ENCODE measurements at places on chromosomes 5 and 9. TPM values are rescaled to one million over a fixed set of nuclear protein-coding genes. Genes with fewer than 3 reads are reported as not detected.

DNA sequence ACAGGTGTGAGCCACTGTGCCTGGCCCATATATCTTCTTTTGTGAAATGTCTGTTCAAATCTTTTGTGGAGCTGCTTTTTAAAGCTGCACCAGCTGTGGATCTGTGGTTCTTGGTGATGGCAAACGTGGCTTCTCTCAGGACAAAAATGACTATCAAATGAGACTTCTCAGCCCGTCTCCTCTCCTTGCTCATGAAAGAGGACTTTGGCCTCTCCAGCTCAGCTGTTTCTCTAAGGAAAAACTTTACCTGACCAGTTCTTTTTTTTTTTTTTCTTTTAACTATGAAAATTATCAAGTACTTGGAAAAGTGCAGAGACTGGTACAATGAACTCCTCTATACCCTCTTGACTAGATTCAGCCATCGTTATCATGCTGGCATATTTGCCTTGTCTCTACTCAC, 44.8 kb downstream of the RALGPS1 start:
- no peaks in the 10 kb centered on the region for H3K27me3 ChIP-seq
- no peak overlapping the region for H3K4me3 ChIP-seq
- DNase-seq = no peak
- peak overlapping the region; percentile 15 for H3K27ac ChIP-seq

- H3K36me3 ChIP-seq = no peaks in the 10 kb centered on the region
- DNase-seq = no peak
- H3K27ac ChIP-seq = no peak overlapping the region
- no peak overlapping the region for H3K4me3 ChIP-seq
- peaks cover 52% of the 10 kb centered on the region for H3K27me3 ChIP-seq
Observed at GRCh38 chr5:149278451-149279210, 7.0 kb downstream of the AFAP1L1 start.

- H3K27ac ChIP-seq = no peak overlapping the region
- peaks cover 46% of the 10 kb centered on the region for H3K27me3 ChIP-seq
- H3K4me1 ChIP-seq = no peaks in the 10 kb centered on the region
- DNase-seq = no peak
Observed at GRCh38 chr5:135626636-135627035, 47.8 kb upstream of the CXCL14 start.

DNA sequence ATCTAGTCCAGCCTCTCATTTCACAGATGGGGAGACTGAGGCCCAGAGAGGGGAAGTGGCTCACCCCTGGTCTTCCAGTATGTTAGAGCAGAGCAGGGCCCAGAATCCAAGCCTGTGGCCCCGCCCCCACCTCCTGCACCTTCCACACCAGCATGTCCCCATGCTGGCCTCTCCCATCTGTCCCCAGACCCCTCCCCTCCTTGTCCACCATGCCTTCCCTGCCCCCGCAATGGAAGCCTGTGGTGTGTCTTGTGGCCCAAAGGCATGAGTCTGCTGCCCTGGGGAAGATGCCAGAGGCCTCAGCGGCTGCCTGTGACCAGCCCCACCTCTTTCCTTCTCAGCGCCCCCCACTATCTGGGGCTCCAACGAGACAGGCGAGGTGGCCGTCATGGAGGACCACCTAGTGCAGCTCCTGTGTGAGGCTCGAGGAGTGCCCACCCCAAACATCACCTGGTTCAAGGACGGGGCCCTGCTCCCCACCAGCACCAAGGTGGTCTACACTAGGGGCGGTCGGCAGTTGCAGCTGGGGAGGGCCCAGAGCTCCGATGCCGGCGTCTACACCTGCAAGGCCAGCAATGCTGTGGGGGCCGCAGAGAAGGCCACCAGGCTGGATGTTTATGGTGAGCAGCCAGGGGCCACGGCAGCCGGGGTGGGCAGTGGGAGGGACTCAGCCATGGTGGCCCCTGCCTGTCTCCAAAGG, 87.2 kb downstream of the HMCN2 start:
- no peak for DNase-seq
- H3K4me3 ChIP-seq = no peak overlapping the region
- H3K27me3 ChIP-seq = no peaks in the 10 kb centered on the region
- H3K27ac ChIP-seq = no peak overlapping the region
- no peaks in the 10 kb centered on the region for H3K36me3 ChIP-seq

Gene ZMYND19
- total RNA-seq = 41.7 TPM

Gene CTSV
- total RNA-seq = 6.7 TPM

Gene ARHGEF39
- 14.2 TPM for total RNA-seq
